HAP-1 (cell line): ENCODE measurements at places on chromosomes 4 and X.

- DNase-seq, result no peak
Measured at GRCh38 chr4:188578657-188579056, 439.4 kb downstream of the TRIML1 start.

DNA sequence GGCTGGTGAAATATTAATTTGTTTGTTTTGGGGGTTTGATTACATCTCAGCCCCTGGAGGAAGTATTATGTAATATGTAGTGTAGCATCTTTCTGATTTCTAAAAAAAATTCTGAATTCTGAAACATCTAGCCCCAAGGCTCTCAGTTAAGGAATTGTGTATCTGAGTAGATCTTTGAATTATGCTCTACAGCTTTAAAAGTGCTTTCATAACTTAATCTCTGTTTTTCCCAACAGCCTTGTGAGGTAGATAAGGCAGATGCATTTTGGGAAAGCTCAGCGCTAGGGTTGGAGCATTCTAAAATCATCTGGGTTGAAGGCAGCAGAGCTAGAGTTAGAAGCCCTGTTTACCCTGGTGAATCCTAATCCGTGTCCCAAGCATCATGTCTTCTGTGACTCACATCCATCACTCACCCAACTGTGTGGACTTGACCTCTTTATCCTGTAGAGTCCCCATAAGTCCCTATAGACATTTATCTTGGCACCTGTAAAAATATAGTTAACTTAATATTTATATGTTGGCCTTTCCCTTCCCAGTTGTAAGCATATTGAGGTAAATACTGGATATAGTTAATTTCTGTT, 49.8 kb downstream of the FNIP2 start:
- DNase-seq, result no peak

DNA sequence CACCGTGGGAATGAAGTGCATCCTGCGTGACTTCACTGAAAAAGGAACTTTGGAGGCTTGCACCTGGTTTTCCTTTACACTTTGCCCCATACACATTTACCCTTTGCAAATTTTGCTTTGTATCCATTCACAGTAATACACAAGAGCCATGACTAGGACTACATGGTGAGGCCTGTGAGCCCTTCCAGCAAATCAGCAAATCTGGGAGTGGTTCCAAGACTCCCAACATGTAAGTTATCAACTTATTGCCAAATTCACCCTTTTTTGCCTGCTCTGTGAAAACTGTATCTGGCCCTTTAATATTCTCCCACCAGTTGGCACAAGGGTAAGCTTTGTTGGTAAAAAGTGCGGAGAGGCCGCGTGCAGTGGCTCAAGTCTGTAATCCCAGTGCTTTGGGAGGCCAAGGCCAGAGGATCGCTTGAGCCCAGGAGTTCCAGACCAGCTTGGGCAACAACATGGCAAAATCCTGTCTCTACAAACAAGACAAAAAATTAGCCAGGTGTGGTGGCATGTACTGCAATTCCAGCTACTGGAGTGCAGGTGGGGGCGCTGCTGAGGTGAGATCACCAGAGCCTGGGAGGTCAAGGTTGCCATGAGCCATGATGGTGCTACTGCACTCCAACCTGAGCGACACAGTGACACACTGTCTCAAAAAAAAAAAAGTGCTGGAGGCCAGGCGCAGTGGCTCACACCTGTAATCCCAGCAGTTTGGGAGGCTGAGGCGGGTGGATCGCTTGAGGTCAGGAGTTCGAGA, 5.0 kb downstream of the PRMT9 start:
- DNase-seq, result peak; percentile 44

- DNase-seq, result no peak
Measured at GRCh38 chrX:41085512-41085877, 250 bp downstream of the USP9X start.

GRCh38 chr4:118400356-118400755, 47.6 kb upstream of the PRSS12 start:
- DNase-seq, result peak; percentile 16

- DNase-seq, result no peak
Measured at GRCh38 chrX:31136144-31136611, 64.3 kb upstream of the FTHL17 start.

GRCh38 chr4:37124800-37125199, 119.7 kb upstream of the NWD2 start:
- no peak for DNase-seq

GRCh38 chr4:78650106-78651024, 98.8 kb downstream of the ANXA3 start:
- DNase-seq, result no peak

- no peak for DNase-seq
Measured at GRCh38 chr4:95059663-95060062, 301.9 kb downstream of the BMPR1B start.

GRCh38 chr4:110467400-110467799, 8.6 kb upstream of the ENPEP start:
- no peak for DNase-seq
